HepG2 (cell line): ENCODE measurements at places on chromosomes 6 and 20.
A peak's percentile ranks its signal among the peaks of the same experiment; 100 is the strongest.

DNA sequence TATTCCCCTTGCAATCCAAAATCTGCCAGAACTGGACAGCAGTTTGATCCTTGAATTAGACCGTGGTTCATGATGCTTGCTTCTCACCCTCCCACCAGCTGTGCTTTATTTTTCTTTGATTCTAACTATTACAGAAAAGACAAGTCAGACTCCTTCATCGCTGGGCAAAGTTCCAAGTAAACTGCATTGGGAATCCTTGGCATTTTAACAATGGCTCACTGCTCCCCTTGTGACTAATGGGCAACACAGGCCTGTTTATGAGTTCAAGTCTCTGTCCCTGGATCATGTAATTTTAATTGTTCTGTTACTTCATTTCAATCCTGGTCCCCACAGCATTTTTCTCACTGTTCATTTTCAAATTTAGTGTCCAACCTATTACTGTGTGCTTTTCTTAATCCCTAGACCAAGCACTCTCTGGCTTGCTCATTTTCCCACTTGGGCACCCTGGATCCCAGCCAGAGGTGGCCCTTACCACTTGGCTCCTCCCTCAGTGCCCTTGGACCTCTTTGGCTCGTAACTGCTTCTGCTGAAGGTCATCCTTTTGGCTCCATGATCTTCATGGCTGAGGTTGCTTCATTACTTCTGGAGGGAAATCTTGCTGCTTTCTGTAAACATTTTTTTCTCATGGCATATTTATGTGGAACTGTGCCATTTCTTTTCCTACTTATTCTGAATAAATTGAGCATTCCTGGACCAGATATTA lies 32.8 kb downstream of the PSMB9 start:
- DNase-seq, result no peak

- no peak for DNase-seq
These were observed 165.4 kb downstream of the OGFRL1 start for GRCh38 chr6:71454056-71454455.

GRCh38 chr6:138833816-138834539 lies 38.1 kb downstream of the ECT2L start:
- DNase-seq, result no peak

DNA sequence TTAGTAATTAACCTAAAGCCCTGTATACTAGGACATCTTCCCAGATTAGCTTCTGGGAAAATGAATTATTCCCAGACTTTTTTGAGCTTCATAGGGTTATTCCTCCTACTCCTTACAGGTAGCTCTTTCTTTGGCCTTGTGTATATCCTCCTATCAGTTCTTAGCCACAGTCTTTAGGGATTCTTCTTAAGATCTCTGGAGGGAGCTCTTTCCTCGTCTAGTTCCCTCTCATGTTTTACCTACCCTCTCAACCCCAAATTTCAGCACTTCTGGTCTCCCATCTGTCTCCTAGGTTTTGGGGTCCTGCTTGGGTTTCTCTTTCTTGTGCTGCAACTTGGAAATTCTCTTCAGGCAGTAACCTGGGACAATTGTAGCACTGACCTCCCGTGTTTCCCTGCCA lies 46.4 kb upstream of the SLC35B3 start:
- no peak for DNase-seq

GRCh38 chr6:138242987-138243592 lies 24.8 kb upstream of the PBOV1 start:
- no peak for DNase-seq

- DNase-seq, result no peak
These were observed 7.6 kb upstream of the KCNK16 start for GRCh38 chr6:39330057-39330456.

- no peak for DNase-seq
These were observed 66.7 kb upstream of the FYN start for GRCh38 chr6:111939902-111940301.

GRCh38 chr6:88619951-88620350 lies 343.5 kb downstream of the RNGTT start:
- DNase-seq, result no peak

- DNase-seq, result no peak
These were observed 197.1 kb downstream of the EPHA7 start for GRCh38 chr6:93222071-93222851.

GRCh38 chr6:163860287-163861081 lies 446.0 kb downstream of the QKI start:
- DNase-seq, result no peak

DNA sequence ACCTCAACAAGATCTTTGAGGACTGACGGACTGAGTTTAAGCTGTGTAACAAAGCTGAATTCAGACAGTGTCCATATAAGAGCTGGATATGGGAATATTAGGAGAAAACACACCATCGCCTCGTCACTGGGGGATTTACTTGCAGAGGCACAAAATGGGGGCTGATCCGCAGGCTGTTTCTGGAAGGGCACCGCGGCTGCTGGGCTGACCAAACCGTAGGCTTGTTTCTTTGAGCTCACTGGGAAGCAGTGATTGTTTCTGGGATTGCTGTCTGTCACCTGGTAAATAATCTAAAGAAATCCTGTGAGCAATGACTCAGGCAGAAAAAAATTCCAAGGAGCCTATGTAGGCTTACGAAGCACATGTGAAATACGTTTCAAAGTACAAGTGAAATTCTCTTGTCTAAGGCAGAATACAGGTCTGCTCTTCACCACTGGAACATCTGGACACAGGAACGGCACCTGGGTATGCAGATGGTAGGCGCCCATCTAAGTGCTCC lies 63.9 kb upstream of the MPC1 start:
- DNase-seq, result no peak

GRCh38 chr20:37240337-37241067 lies 21.1 kb downstream of the GHRH start:
- DNase-seq, result no peak

- no peak for DNase-seq
These were observed 22.1 kb upstream of the CDKN1A start for GRCh38 chr6:36656441-36656840.

DNA sequence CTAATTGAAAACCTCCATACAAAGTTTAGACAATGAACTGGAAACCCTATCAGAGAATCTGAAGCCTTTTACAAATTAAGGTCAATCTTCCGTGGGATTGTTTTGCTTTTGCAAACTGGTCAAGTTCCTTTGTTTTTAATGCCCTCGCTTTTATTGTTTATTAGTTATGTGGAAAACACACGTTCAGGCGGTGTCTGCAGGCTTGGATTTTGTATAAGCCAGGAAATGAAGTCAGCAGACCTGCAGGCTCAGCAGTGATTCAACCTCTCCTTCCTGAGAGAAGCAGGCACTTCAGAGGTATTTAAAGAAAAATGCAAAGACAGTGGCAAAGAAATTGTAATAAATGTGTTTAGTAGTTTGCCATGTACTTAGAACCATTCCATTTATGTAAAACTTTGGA lies 103.4 kb upstream of the PDE10A start:
- DNase-seq, result no peak

GRCh38 chr6:12749531-12750379 lies 33.2 kb downstream of the PHACTR1 start:
- DNase-seq, result no peak

DNA sequence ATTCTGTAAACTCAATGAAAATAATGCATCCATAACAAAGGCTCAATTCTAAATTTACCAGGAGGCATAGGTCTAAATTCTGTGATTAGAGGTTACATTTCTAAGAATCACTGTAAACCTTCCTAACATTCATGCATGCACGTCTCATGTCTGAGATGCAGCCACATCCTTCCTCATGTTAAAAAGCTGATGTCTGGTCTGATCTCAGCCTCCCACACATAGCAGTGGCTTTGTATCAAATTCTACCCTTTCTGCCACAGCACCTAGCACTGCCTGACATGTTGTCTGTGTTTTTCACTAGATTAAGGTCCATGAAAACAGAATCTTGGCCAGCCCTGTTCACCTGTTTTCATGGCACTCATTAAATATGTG lies 171.1 kb downstream of the WDR27 start:
- no peak for DNase-seq

- DNase-seq, result peak; percentile 92
These were observed 409 bp upstream of the ATXN1 start for GRCh38 chr6:16761471-16762267.

DNA sequence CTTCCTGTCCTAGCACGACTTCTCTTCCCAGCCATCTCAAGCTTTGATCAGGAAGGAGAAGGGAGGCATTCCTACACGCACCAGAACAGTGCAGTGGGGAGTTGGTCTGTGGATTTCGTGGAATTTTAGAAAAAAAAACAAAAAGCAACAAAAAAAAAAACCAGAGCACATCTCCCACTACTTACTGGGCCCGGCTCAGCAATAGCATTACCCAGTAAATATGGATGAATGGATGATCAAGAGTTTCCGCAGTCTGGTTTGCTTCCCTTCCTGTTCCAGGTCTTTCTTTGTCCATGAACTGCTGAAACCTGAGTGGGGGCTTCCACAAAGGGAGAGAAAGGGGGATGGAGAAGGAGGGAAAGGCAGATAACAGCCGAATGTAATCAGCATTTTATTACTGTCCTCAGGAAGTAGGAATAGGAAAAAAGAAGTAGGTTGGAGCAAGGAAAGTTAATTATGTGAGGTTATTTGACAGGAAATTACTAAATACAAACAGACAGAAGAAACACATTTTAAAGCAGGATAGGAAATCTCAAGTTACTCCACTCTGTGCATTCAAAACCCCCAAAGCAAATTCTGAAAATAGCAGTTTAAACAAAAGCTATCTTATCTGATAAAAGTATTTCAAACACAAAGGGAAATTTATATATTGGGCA lies 349.0 kb downstream of the PRL start:
- no peak for DNase-seq

- DNase-seq, result no peak
These were observed 19.5 kb upstream of the SIRT5 start for GRCh38 chr6:13554929-13555333.

GRCh38 chr6:11618533-11618932 lies 81.0 kb downstream of the TMEM170B start:
- DNase-seq, result no peak

GRCh38 chr6:168088161-168089053 lies 9.4 kb upstream of the FRMD1 start:
- peak; percentile 59 for DNase-seq
